GM10248 (cell line): ENCODE measurements at places on chromosomes 11 and 22.

- DNase-seq = peak; percentile 69
Observed at GRCh38 chr11:125164422-125165110, at the start of gene PKNOX2. Gene PKNOX2, plus strand, starts transcription at chr11:125164751. Its CDS starts 186,555 bp downstream, at chr11:125351306.

DNA sequence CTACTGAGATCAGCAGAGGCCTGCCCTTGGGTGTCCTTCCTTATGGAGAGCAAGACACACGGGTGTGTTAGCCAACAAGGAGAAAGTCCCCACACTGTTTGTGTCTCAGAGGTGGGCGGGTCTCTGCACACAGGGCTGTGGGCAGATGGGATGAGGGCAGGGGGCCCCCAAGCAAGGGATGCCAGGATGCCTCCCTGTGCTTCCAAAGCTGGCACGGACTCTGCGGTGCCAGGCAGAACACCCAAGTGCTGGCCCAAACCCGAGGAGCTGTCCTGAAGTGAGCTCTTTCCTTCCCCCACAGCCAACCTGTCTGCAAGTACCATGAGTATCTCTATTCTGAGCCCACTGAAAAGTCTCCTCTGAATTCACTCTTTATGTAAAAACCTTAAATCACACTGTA lies 273.3 kb downstream of the CTTN start:
- no peak for DNase-seq

- DNase-seq = no peak
Observed at GRCh38 chr11:35247863-35248262, 108.9 kb downstream of the CD44 start.

- DNase-seq = no peak
Observed at GRCh38 chr22:24996420-24996952, 44.0 kb downstream of the KIAA1671 start.

- DNase-seq = no peak
Observed at GRCh38 chr22:27207907-27208306, 550.5 kb downstream of the MIAT start.

DNA sequence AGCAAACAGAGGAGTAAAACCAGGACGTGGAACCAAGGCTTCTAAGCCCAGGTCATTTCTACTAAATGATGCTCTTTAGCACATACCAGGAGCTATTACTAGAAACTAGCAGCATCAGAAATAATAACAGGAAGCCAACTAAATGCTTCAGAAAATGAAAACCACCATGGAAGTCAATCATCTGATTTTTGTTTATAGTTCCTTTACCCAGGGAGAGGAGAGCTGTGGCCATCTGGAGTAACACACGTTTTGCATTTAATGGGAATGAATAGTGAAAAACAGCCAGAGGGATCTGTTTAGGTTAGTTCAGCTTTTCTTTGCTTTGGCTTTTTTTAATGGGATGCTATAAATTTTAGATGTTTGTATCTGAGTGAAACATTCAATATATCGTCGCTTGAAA lies 250.7 kb upstream of the ARHGAP20 start:
- DNase-seq = no peak

DNA sequence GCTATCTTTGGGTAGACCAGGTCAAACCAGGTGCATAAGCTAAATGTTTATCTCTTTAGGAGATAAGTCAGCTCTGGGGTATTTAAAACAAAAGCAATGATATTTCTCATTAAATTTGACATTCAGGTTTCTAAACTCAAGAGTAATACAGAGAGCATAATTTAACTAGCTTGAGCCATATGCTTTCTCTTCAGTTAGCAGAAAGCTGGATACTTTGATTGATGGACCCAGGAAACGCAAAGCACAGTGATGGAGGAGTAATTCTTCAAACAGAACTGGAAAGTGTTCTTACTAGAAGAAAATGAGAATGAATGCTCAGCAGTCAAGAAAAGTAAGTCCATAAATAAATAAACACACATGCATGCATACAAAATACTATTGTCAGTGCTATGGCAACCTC lies 885.7 kb upstream of the RAG2 start:
- no peak for DNase-seq

DNA sequence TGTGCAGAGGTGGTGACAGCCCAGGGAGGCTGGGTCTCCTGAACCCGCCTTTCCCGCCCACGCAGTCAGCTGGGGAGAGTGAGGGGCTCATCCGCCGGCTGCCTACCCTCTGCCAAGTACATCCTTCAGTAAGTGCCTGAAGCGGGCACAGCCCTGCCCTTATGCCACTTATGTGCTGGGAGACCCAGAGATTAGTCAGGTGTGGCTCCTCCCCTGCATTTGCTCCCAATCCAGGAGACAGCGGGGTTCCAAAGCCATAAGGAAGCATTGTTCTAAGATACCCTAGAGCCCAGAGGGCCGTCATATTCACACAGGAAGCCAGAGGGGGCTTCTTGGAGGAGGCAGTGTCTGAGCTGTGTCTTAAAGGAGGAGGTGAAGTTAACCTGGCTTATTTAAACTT lies 5.8 kb upstream of the PPP6R3 start:
- DNase-seq = no peak

DNA sequence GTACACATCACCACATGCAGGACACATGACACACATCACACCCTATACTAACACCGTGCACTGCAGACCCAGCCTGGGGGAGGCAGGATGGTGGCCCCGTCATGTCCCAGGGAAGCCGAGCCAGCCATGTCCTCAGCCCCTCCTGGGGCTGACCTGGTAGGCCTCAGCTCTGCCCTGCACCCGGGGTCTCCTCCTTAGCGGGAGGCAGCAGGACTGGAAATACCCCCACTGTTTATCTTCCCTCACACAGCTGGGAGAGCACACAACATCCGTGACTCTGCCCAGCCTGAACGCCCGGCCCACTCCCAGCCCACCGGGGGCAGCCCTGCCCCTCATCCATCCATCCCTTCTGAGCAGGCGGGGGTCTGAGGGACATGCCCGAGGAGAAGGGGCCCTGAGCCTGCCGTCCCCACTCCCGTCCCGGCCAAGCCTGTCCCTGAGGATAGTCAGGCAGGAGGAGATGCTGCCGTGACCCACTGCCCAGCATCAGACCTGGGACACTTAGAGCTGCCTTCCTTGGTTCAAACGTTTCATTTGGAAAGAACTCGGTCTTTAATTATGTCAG lies 945.0 kb downstream of the BRD1 start:
- DNase-seq = no peak

- peak; percentile 78 for DNase-seq
Observed at GRCh38 chr11:18727479-18728236, 1.7 kb upstream of the IGSF22 start.

- DNase-seq = no peak
Observed at GRCh38 chr11:88300888-88301487, 36.5 kb downstream of the CTSC start.

- peak; percentile 62 for DNase-seq
Observed at GRCh38 chr11:126282736-126283591, at the start of gene TIRAP. Gene TIRAP, plus strand, starts transcription at chr11:126283093. Its CDS starts 7,802 bp downstream, at chr11:126290895.

GRCh38 chr22:48222742-48223487 lies 1460.5 kb downstream of the TBC1D22A start:
- DNase-seq = no peak

- DNase-seq = no peak
Observed at GRCh38 chr11:108224366-108224765, 1.5 kb downstream of the ATM start.

- DNase-seq = no peak
Observed at GRCh38 chr11:11748706-11749365, 92.9 kb upstream of the USP47 start.

- no peak for DNase-seq
Observed at GRCh38 chr11:44528103-44528502, 37.4 kb upstream of the CD82 start.

- DNase-seq = no peak
Observed at GRCh38 chr22:39592081-39593065, 21.8 kb downstream of the CACNA1I start.

- DNase-seq = no peak
Observed at GRCh38 chr11:82871646-82872045, 28.6 kb downstream of the PRCP start.

DNA sequence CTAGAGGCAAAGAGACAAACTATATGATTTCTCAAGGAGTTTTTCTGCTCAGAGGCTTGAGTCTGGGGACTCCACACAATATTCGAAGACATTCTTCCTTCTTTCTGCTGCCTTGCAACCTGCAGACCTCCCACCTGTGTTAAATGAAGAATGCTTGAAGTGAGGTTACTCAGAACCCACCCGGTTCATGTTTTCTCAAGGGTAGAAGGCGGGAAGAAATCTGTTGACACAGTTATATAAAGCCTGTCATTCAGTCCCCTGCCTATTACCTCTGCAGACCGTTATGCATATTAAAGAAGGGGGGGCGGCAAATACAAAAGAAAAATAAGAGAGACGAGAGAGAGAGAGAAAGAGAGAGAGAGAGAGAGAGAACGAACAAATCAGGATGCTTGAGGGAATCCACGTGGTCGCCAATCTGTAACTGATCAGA lies 2.2 kb upstream of the KMT2A start:
- no peak for DNase-seq

DNA sequence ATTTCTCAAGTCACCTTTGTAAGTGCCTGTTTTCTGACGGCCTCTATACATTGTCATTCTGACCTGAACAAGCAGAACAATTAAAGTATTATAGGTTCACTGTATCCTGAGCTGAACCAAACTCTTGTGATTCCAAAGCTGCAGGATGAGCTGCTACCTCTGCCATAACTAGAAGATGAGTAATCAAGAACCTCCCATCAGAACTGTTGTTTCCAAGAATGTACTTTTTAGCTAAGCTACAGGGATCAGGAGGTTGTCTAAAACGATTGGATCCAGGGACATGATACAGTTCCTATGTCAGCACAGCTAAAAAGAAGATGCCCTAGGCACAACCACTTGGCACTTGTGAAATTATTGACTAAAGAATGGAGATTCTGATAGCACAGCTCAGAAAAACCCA lies 288.4 kb upstream of the CCDC90B start:
- DNase-seq = no peak

- no peak for DNase-seq
Observed at GRCh38 chr11:46249938-46250744, 27.3 kb upstream of the CREB3L1 start.

DNA sequence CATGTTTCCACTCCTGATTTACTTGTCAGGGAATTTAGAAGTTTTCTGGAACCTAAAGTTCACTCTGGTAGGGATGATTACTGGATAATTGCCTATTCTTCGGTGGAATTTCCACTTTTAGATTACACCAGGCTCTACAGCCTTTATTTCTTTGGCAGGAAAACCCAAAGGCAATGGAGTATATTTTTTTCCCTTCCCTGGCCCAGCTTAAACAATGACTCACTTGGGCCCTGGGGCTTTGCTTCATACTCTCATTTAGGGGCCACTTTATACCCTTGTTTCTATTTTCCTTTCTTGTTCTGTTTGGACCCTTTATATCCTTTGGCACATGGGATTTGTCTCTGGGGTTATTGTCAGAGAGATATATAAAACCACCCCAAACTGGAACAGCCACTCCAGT lies 114.7 kb downstream of the CSTPP1 start:
- DNase-seq = no peak

GRCh38 chr11:103807806-103808205 lies 228.6 kb upstream of the DDI1 start:
- DNase-seq = no peak

GRCh38 chr22:43624144-43624998 lies 187.7 kb downstream of the EFCAB6 start:
- no peak for DNase-seq

GRCh38 chr22:39173787-39174497 lies 21.5 kb upstream of the CBX7 start:
- no peak for DNase-seq

DNA sequence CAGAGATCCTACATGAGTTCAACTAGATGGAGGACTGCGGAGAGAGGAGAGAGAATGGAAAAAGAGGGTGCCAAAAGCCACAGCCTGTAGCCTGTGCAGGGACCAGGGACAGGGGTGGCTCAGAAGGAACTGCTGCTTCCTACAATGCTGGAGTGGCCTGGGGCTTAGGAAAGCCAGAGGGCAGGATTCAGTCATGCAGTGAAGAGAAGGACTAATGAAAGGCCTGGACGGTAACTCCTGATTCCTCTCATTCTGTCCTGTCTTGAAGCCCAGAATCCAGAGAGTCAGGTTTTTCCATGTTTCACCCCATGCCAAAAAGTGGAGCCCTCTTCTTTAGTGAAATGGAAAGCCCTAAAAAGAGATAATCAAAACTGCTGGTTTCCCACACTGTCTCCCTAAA lies 48.4 kb upstream of the INCENP start:
- DNase-seq = no peak

DNA sequence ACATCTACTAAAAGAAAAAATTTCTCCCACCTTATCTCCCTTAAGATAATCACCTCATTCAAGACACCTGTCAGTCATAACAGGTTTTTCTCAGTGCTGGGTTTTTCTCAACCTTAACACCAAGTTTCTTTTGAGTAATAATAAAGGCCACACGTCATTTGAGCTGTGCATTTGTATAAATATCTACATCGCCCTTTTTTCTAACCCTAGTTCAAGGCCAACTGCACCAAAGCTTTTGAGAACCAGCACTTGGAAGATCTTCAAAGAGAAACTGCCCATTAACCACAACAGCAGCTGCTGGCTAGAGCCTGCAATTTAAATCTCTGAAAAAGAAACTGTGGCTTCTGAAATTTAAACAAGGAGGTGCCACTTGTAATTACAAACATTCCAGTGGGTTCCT lies 6.9 kb downstream of the CADM1 start:
- peak; percentile 14 for DNase-seq

GRCh38 chr22:50531546-50531961 lies 1.7 kb upstream of the TYMP start:
- peak; percentile 73 for DNase-seq

- DNase-seq = peak; percentile 87
Observed at GRCh38 chr11:1832211-1832919, 2.4 kb upstream of the SYT8 start.

DNA sequence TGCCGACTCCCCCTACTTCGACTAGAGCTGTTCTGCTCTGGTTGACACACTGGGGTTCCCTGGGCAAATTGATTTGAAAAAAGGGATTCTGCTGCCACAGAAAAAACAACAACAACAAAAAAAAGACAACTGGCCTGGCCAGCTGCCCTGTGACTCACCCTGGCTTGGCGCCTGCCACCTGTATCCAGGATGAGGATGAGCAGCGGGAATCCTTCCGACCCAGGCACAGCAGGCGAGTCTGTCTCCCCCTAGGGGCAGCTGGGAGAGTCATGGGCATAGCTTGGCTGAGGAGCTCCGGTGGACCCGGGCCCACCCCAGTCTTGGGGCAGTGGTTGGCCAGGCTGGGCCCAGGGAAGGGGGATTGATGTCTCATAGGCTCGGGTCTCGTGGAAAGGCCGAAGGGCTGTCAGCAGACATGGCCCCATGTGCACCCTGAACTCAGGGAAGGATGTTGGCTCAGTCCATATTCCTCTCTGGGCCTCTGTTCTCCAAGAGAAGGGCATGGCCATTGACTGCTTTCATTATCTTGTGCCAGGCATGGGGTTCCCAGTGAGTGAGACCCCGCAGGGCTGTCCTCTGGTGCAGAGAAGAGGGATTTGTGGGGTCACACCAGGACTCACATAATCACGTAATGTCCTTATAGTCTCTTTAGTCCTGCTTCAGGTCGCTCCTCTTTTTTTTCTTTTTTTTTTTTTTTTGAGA lies 10.4 kb upstream of the SUN2 start:
- DNase-seq = peak; percentile 54
